Suppressor macrophage (primary cell): ENCODE measurements at places on chromosomes 2 and 18.

DNA sequence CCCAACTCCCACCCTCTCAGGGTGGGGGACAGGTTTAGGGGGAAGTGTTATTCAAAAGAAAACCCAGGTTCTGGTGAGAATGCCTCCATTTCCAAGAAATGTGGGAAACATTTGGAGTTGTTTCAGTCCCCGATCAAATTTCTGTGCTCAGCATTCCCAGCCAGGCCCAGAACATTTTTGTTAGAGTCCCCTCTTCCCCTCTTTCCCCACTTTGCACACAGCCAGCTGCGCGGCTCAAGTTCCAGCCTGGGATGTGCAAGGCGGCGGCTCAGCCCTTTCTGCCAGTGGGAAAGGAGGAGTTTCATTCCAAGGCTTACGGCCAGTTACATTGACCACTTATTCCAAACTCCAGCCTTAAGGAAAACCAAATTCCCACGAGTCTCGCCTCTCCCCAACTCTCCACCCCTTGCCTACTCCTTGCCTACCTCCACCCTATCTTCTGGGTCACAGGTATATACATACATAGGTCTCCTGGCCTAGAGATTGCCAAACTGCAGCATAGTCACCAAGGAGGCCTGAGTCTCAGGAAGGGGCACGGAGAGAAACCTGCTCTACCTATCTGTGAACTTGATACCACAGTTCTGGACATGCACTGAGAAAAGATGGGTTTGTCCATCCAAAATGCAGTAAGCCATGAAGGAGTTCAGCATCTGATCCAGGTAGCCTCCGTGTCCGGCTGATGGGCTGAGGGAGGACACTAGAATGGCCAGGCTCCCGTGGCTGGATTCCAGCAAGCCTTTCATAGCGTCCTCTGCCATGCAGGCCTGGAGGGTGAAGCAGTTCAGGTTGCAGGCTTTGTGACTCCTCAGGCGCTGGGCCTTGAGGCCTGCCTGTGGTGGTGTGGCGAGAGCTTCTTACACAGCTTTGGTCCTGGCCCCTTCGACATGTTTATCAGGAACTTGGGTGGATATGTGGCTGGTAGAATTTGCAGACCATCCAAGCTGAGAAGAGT is 154.5 kb downstream of the ZFP36L2 start:
- no peak for DNase-seq

DNA sequence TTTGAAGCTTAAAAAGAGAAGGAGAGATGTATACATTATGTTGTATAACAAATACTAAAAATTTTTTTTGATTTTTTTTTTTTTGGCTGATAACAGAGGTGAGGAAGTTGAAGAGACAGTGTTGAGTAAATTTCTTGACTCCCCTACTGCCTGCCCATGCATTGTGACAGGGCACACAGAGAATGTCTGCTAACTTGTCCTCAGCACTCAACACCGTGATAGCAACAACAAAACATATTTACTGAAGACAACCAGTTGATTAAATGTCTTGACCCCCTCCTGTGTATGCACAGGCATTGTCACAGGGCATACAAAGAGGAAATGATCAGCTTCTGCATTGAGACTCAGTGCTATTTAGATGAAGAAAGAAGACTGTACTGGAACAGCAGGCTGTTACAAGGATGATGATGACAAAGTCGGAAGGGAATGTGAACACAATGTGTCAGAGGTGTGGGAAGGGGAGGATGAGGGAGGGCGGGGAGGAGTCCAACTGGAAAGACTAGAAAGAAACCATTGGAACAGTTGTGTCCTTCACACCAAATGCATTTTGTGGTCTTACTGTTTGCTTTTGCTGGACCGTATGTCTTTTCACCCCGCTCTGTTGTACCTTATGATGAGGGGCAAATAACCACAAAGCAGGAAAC is 89.5 kb downstream of the CERS6 start:
- DNase-seq, result peak; percentile 69

DNA sequence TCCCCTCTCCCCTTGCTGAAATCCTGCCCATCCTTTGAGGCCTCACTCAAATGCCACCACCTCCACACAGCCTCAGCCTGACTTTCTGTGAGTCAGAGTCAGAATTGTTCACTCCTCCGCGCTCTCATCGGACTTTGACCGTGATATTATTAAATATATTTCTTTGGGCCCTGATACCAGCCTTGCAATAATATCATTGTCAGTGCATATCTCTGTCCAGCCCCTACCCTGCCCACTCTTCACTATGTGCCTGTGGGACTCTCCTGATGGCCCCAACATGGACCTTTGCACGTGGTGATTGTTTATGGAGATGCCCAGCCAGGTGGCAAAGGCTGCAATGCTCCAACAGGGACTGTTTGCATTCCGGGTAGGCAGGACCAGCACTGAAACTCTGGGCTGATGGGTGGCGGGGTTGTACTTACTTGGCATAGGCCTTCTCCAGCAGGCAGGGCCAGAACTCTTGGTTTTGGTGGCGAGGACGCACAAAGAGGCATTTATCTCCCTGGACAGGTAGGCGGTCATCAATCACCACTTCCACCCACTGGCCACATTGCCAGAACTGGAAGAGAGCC is 37.3 kb downstream of the CAPN13 start:
- no peak for DNase-seq

DNA sequence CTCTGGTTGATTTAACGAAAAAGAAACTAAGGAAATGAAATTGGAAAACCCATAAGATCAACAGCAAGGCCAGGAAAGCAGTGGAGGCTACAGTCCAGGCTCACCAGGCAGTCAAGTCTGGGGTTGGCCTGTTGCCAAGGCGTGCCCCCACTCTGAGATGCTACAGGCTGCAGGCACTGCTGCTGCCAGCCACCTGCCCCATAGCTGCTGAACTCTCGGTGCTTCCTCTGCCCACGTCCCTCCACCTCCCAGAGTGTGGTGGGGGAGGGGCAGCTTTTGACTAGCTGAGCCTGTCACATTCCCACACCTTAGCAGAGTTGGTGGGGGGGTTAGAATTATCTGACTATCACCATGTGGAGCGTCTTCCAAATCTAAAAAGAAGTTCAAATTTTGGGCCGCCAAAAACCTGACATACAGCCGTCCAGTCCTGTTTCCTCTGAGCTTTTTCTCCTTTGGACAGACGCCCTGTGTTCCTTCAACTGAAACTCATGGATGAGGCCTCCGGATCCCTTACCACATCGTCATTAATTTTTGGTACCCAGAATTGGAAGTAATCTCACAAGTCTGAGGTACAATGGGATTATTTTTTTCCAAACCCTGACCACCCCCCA is 3.9 kb upstream of the SH3RF3 start:
- DNase-seq, result no peak

DNA sequence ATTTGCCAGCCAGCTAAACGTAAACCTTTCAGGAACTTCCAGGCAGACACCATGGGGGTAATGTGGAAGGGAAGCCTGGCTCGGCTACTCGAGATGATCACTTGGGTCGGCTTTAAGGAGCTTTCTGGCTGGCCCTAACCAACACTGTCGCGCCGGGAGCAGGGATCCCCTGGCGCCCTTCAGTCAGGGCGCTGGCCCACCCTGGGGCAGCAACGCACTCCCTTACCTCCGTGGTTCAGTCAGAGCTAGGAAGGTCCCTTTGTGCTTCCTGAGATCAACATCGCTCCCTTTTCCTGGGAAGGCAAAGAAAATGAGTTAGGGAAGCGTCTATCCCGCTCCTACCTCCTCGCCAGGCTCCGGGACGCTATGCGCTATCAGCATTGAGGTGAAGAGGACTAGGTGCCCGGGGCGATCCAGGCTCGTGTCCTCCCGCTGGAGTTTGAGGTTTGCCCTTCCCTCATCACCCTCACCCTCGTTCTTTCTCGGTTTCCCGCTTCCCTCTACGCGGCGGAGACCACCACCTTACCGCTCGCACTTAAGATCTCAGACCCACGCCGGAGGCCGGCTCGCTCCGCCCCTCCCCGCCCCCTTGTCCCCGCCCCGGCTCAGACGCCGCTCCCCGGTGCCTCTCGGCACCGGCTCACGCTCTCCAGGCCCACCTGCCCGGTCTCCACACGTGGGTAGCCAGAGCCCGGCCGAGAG is 449 bp upstream of the ATRAID start:
- DNase-seq, result peak; percentile 11

DNA sequence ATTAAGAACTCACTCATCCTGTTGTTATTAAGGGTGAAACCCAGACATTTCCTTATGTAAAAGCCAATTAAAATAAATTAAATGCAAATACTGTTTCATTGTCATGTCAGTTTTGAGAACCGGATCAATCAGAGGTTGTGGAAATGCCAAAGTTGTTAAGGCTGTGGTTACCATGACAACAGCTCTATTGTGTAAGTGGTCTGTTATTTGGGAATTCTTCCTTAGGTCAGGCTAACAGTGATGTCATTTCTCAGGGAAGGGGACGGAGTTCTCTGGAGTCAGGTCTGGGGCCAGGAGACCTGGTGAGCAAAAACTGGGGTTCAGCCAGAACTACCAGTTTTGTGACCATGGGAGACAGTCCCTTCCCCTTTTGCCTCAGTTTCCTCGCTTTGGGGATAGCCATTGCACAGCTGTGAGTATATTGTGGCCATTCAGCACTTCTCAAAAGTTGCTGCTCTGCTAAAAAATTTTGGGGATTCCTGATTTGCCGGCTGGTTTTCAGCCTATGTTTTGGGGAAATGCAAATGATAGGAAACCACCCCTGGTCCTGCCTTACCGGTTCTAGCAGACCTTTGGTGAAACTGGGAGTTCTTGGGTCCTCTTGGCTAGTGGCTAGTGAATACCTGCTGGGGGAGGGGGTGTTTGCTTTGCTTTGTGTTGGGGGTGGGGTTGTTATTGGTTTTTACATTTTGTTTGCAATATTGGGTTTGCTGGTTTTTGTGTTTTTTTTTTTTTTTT is 21.6 kb downstream of the HPCAL1 start:
- no peak for DNase-seq

GRCh38 chr2:53755121-53755520 is 12.5 kb upstream of the CHAC2 start:
- no peak for DNase-seq

DNA sequence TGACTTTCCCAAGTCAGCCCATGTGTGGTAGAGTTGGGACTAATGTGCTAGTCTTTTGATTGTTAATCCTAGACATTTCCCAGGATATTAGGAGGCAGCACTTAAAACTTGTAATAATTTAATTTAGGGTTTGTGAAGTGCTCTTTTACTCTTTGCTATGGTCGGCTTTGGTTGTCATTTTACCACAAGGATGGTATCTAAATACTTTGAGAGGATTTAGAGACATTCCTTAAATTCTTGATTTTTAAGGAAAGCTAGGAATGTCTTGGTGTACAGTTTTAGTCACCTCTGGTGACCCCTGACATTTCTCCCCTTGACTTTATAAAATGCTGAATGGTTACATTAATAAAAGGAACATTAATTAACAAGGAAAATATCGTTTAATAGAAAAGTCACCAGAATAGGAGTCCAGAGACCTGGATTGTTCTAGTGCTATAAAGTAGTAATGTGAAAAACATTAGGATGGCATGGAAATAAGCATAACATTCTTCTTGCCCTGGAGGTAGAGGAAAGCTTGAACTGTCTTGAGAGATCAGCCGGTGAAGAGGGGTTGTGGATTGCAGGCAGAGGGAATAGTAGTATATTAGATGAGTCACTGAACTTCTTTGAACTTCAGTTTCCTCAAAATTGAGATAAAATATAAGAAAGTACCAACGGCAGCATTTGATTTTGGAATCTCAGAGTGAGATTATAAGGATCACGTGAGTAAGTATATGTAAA is 209.2 kb downstream of the MCFD2 start:
- no peak for DNase-seq

- DNase-seq, result no peak
Observed at GRCh38 chr2:66171530-66171929, 263.4 kb upstream of the MEIS1 start.

DNA sequence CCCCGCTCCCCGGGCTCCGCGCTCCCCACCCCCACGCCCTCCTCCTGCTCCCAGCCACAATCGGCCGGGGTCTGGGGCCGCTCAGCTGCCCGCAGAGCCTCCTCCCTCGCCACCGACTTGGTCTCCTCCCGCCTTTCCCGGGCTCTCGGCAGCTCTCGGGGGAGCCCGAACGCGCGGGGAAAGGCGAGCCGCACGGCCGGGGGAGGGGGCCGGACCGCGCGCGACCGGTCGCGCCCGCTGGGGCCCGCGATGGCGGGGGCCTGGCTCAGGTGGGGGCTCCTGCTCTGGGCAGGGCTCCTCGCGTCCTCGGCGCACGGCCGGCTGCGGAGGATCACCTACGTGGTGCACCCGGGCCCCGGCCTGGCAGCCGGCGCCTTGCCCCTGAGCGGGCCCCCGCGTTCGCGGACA is 327 bp downstream of the LTBP1 start:
- DNase-seq, result peak; percentile 6

- DNase-seq, result no peak
Observed at GRCh38 chr2:42799881-42800280, 7.5 kb upstream of the HAAO start.

DNA sequence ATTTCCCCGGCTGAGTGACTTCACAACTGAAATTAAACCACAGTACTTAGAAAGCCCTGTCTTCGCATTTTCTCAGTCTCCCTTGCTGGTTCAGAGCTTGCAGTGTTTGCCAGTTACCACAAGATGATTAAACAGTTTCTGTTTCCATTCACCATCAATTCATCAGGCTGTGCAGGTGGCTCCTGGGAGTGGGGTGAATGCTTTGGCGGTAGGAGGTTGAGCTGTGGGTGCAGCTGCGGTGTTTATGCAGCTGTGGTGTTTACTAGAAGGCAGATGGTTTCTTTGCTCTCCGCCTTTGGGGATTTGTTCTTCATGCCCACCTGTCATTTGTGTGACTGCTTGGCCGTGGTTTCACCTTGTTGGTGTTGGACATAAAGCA is 16.1 kb downstream of the ACOXL start:
- no peak for DNase-seq

DNA sequence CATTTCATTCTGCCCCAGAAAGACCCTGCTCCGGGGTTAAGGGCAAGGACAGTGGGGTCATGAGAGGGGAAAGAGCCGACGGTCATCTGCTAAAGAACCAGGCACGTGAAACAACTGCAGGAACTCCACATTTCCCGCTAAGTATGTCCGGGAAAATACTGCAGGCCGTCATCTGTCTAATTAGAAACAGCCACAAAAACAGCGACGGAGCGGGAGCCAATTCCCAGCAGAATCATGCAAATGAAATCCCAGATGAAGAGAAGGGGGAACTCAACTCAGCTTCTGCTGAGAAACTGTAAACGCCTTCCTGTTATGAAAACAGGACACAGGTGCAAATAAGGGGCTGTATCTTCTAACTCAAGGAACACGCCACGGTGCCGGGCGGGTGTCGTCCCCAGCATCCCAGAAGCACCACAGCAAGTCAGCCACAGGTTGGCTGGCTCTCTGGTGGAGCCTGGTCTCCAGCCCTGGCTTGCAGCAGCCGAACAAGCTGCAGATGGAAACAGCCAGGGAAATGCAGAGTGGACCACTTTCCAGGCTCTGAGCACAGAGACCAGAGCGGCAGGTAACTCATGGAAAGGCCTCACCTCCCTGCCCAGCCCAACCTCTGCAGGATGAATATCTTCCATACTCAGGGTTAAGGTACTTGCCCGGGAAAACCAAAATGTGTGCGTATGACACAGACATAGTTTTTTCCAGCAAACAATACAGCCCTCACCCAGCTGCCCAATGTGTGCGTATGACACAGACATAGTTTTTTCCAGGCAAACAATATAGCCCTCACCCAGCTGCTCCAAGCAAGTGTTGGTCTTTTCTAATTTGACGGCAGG is 28.9 kb downstream of the PXDN start:
- no peak for DNase-seq
